Peyer's patch (tissue), 4 donors: ENCODE measurements at places on chromosomes 6 and 20. TPM values are rescaled to one million over a fixed set of nuclear protein-coding genes. Genes with fewer than 3 reads are reported as not detected.

- no peak for DNase-seq
Observed at GRCh38 chr20:13492001-13492481, 146.7 kb downstream of the TASP1 start.

- DNase-seq, result no peak
Observed at GRCh38 chr6:118551063-118552053, 3.3 kb downstream of the PLN start.

DNA sequence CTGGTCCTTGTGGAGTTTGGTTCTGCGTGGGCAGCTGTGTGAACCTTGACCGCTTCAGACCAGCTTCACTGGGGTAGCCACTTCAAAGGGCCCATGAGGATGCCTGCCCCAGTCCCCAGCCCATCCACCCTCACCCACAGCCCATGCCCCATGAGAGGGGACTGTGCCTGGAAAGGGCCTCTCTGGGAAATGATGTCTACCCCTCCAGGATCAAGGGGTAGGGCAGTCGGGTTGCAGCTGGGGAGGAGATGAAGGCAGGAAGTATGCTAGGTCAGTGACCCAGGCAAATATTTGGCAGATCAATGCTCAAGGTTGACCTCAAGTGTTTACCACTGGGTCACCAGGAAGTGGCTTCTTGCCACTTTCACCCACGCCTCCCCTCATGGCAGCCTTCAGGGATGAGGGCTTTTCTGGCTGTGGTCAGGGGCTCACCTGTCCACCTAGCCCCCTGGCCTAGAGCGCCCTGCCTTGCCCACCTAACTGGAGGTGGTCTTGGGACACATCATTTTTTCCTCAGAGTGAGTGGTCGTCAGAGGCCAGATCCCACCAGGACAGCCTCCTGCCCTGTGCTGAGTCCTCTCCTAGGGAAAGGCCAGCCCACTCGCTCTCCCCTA is 109.5 kb downstream of the SNX5 start:
- peak; percentile 57 for DNase-seq

DNA sequence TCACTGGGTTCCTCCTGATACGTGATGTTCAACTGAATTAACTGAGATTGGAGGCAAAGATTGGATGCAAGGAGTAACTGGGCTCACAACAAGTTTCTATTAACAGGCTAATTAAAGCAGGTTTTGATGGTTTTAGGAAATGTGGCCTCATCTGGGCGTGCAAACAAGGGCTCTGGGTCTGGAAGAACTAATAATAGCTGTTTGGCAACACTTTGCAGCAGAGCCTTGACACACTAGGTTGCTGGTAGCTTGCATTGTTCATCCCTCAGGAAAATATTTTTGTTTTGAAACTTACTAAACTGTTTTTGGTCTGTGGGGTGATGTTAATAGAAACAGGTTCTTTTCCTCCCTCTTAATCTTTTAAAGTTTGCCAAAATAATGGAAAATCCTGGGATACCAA is 117.2 kb upstream of the CD93 start:
- no peak for DNase-seq

DNA sequence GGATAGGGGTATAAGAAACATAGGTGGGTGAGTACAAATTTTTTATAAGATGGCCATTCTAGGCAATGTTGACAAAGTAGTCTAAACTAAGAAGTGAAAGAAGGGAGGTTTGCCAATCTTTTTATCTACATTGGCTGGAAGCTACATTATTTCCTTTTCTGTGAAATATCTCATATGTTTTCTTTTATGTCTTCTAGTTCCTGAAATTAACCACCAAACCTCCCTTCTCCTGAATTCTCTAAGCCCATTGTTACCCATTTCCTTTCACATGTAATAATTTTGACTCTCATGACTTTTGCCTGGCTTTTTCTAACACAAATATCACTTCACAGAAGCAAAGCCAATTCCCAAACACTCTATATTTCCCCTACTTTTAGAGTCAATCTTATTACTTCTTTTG is 496.2 kb upstream of the JAG1 start:
- no peak for DNase-seq

DNA sequence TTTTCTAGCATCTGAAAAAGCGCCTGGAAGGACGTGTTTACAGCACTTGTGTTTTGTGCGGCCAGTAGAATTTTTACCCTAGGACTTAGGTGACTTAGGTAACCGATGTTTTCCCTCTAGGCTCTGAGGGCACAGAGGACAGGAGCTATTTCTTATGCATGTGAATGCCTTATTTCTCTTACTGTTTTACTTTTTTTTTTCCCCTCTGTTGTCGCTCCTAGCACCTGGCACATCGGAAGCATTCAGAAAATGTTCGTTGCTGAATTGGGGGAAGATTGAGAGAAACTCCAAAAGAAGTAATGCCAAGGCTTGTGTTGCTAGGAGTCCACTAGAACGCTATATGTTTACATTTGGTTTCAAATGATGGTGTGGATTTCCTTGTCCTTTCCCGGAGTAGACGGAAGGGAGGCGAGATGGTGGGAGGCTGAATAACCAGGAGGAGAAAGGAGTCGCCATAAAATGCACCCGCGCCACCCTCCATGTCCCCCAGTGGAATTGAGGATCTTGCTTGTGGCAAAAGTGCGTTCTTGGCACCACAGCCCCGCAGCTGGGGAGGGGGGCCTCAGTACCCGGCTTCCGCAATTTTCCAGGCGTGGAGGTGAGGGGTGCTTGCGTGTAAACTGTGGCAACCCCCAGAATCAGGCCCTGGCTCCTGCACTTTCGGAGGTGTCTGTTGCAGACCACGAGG is 6.9 kb downstream of the OLIG3 start:
- DNase-seq, result no peak

TBC1D32 gene
- total RNA-seq, result 25.3 TPM

FAM83C gene
- not detected for total RNA-seq
